ENCODE measurements at places on chromosomes 1 and 21.

DNA sequence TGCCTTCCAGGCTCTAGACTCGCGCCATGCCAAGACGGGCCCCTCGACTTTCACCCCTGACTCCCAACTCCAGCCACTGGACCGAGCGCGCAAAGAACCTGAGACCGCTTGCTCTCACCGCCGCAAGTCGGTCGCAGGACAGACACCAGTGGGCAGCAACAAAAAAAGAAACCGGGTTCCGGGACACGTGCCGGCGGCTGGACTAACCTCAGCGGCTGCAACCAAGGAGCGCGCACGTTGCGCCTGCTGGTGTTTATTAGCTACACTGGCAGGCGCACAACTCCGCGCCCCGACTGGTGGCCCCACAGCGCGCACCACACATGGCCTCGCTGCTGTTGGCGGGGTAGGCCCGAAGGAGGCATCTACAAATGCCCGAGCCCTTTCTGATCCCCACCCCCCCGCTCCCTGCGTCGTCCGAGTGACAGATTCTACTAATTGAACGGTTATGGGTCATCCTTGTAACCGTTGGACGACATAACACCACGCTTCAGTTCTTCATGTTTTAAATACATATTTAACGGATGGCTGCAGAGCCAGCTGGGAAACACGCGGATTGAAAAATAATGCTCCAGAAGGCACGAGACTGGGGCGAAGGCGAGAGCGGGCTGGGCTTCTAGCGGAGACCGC is 2.0 kb upstream of the OLIG2 start:
- DNase-seq = peak; percentile 67

DNA sequence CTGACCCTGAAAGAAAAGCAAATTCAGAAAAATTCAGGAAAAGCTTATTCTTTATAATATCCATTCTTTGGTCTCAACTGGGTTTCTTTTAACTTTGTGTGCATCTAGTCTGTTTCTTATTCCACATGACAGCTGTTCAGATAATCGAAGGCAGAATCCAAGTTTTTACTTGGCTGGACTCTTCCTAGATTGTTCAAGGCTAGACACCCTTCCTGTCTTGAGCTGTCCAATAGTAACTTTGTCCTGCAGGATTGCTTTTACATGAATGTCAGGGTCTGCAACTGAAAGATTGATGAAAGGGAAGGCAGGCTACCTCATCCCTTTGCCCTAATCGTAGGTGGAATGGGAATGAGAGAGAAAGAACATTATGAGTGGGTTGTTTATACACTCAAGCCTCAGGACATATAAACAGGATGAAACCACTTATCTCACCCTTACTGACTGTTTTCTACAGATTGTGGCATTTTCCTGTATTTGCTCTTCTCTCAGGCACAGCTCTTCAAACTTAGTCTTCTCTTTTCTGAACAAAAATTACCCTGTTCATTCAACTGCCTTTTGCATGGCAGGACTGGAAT is 76.9 kb downstream of the LEPR start:
- no peak for DNase-seq

- DNase-seq = no peak
Measured at GRCh38 chr21:33198346-33199099, 31.2 kb upstream of the IFNAR2 start.

GRCh38 chr1:189205863-189206262 is 1271.8 kb downstream of the BRINP3 start:
- DNase-seq = no peak

GRCh38 chr1:231950331-231951128 is 323.9 kb downstream of the DISC1 start:
- DNase-seq = no peak

DNA sequence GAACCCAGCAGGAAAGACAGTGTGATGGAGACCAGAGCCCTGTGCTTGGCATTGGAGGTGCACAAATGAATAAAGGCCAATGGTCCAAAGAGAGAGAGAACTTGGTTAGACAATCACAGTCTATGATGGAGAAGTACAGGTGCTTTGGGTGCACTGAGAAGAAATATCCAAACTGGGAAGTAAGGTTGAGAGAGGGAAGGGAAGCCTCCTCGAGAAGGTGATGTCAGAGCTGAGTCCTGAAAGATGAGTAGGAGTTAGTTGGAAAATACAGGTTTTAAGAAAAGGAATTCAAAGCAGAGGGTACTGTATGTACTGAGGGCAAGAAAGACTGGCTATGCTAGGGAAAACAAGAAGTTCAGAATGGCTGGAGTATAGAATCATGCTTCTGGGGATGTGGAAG is 94.1 kb upstream of the CD53 start:
- DNase-seq = no peak

DNA sequence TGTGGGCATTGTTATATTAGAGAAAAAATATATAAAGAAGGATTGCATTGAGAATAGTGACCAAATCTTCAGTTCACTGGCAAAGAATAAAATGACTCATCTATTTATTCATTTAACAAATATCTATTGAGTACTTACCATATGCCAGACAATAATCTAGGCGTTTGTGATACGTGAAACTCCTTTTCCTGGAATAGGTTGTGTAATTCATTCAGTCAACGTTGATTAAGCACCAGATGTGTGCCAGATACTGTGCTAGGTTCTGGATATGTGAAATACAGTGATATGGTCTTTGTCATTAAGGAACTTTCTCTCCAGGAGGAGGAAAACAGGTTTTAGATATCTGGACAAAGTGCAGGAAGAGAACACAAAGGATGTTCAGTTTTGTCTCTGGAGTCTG is 344.5 kb downstream of the RWDD3 start:
- DNase-seq = no peak

DNA sequence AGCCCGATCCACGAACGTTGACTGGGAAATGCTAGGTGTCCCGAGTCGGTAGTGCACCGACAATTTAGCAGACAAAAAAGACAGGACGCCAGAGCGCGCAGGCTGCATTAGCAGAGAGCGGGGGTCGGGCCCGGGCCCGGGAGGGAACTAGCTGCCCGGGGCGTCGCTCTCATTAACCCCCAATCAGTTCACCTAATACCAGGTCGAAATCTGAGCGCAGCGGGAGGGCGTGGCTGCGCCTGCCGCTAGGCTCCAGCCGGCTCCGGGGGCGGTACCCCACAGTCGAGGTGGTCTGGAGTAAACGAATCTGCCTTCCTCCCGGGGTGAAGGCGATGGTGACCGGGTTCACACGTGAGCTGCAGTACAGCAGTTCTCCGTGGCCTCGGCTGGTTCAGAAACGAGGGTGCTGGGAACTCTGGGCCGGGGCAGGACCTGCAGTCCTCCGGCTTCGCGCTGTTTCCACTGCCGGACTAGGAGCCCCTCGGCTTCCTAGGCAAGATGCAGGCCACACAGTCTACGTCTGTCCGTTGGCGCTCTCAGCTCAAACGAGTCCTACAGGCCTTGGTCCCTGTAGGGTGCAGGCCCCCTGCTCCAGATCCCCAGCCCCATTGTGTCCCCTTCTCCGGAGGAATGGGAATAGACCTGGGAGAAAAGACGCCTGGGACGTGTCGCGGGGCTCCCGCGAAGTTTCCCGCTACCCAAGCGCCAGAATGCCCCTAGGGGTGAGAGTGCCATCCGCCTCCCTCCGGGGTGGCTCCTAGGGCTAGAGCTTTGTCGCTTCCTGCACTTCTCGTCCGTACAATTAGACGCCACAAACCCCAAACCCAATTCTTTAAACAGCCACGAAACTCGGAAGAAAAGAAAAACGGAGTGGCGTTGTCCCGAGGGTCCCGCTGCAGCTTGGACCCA is 2.0 kb downstream of the GFI1 start:
- DNase-seq = peak; percentile 89

GRCh38 chr1:235483090-235483489 is 21.2 kb downstream of the B3GALNT2 start:
- no peak for DNase-seq

DNA sequence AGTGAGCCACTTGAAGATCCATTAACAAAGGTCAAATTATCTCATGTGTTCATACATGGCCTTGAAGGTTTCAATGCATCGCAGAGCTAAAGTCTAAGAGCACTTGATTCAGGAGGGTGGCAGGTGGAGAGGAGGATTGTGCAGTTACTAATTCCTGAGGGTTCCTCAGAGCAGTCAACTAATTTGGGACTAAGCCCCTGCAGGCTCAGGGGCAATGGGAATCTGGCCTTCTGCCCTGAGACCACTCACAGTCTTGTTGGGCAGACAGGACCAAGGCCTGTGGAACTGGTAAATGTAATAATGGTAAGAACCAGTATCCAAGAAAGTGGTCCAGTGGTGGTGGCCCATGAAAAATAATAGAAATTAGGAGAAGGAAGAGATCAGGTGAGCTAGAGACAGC is 127.4 kb upstream of the HMGB4 start:
- no peak for DNase-seq

DNA sequence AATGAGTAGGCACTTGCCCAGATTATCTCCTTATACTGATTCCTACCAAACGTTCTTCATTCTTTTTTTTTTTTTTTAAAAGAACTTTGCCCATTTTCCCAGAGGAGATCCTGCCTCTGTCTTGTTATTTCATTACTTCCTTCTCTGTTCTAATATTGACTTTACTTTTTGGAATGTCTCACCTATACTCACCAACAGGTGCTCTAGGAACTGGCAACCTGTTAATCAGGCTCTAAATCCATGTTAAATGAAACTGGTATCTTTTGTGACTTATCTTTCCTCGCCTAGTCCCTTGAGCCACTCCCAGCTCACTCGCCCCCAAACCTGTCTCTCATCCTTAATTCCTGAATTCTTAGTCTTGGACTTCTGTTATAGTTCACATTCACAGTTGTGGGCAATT is 1.2 kb upstream of the CRCT1 start:
- DNase-seq = no peak

GRCh38 chr1:246306415-246307037 is 200.6 kb downstream of the SMYD3 start:
- no peak for DNase-seq

DNA sequence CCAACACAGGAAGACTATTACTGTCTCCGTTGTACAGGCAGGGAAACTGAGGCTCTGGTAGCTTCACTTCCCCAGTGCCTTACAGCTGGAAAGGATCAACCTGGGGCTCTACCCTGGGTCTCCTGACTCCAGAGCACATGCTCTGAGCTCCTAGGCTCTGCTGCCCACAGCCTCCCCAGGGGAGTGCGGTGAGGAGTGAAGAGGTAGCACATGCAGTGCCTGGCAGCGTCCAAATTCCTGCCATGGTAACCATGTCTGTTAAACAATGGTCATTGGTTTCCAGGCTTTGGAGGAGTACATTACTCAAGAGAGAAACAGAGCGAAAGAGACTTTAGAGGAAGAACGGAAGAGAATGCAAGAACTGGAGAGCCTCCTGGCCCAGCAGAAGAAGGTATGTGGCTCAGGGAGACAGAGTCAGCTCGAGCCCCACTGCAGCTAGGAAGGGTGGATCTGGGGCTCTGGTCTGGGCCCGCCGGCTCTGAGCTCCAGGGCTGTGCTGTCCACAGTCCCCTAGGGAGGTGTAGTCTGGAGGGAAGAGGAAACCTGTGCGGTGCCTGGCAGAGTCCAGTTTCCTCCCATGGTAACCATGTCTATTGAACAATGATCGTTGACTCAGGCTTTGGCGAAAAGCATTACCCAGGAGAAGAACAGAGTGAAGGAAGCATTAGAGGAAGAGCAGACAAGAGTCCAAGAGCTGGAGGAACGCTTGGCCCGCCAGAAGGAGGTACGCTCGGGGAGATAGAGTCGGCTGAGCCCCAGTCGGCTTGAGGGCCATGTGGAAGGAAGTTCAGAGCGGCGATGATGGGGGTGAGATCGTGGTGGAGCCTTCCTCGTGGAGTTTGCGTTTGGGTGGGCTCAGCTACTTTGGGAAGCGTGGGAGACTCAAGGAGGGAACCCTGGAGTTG is 64.6 kb upstream of the EFHD2 start:
- no peak for DNase-seq

DNA sequence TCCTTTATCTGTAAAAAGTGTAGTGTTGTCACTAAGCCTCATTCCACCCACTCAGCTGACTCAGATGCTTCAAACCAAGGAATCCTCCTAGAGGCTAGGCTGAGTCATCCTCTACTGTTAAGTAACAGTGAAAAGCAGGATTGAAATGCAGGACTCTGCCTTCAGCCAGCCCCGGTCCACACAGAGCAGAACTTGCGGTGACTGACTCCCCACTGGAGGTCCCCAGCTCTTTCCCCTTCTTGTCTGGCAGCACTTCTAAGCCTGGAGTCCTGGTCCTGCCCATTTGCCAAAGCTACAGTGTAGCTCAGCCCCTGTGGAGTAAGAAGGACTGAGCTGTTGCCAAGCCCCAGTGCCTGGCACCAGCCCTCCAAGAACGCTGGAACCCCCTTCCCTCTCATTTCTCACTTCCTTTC is 1.7 kb downstream of the RAB7B start:
- no peak for DNase-seq

- no peak for DNase-seq
Measured at GRCh38 chr1:25186161-25187007, 45.9 kb downstream of the SYF2 start.

GRCh38 chr1:78543941-78544643 is 53.3 kb downstream of the PTGFR start:
- DNase-seq = no peak

- DNase-seq = no peak
Measured at GRCh38 chr1:203075236-203076030, 10.4 kb downstream of the MYOG start.

- DNase-seq = no peak
Measured at GRCh38 chr21:38424305-38425019, 73.8 kb downstream of the ERG start.

GRCh38 chr1:47388891-47389238 is 27.2 kb upstream of the FOXE3 start:
- DNase-seq = peak; percentile 82

GRCh38 chr1:7462617-7463016 is 308.5 kb upstream of the VAMP3 start:
- DNase-seq = no peak

- no peak for DNase-seq
Measured at GRCh38 chr1:101757985-101758384, 238.7 kb downstream of the OLFM3 start.

All from activated CD4-positive, alpha-beta T cell treated with anti-CD3 and anti-CD28 coated beads, Interleukin-2, amount 10 ng/mL, durations not matched to agents 24 days and 14 days (primary cell).